M059J (cell line): ENCODE measurements at places on chromosomes 1 and 21.

DNA sequence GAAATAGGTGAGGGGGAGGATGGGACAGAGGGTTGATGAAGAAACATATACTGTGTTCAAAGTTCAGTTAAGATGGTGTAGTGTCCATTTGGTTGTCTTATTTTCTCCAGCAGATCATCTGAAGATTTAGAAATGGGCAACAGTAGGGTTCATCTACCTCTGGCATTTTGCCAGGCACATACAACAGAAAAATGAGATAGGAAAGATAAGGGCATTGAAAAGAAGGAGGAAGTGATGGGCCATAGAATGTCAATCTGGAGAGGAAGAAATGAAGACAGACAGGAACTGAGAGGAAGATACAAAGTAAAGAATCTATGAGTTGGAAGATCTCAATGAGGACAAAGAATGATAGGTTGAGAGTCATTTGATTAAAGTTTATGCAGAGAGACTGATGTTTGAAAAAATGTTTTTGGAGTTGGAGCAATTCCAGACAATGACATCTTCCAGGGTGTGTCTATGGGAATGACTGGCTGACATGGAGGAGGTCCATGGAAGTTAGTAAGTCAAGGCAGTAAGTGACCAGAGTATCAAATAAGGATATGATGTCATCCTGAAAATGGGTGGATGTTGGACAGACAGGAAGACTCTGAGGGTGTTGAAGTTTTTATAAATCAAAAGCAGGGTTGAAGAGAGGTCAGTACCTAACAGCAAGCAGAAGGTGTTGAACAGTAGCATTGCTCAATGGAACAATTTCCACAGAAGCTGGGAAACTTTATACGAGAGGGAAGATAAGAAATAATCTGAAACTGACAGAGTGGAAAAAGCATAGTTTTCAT lies 18.7 kb upstream of the CD55 start:
- DNase-seq = peak; percentile 14

DNA sequence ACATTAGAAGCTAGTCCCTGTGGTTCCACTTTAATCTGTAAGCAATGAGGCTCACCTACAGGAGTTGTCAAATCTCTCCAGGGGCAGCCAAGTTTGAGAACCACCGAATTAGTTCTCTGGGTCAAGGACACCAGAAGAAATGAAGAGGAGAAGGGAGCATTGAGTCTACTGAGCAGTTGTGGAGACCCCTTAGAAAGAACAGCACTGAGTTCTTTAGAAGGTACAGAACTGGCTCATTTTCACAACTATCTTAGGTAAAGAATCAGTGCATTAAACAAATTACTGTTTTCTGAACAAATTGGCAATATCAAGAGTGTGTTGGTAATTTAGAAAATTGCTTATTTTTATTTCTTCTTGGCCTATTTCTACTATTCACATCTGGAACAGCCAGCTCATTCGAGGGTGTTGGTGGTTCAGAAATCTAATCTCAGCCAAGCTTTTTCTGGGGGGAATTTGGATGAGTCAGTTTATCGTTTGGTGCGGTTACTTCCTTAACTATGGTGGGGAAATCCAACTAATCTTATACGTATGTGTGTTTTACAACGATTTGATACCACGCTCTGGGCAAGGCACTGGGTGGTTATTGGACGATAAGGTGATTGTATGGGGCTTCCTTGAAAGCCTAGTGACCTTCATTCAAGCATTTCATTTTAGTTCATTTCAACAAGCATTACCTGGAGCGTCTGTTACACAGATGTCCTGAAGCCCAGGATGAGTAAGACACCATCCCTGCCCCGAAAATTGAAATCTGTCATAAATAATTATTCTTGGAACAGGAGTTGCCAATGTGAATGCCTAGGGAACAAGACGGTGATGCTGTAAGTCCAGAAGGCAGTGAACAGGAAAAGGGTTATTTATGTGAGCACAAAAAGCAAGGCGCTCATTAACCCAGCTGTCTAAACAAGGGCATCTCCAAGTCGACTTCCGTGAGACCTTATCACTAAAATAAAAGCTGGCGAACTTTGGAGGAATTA lies 52.0 kb upstream of the TMPRSS2 start:
- peak; percentile 62 for DNase-seq

- peak; percentile 69 for DNase-seq
Observed at GRCh38 chr1:166902279-166902678, 26.2 kb upstream of the TADA1 start.

- DNase-seq = no peak
Observed at GRCh38 chr1:76225526-76225925, 151.0 kb downstream of the ST6GALNAC3 start.

DNA sequence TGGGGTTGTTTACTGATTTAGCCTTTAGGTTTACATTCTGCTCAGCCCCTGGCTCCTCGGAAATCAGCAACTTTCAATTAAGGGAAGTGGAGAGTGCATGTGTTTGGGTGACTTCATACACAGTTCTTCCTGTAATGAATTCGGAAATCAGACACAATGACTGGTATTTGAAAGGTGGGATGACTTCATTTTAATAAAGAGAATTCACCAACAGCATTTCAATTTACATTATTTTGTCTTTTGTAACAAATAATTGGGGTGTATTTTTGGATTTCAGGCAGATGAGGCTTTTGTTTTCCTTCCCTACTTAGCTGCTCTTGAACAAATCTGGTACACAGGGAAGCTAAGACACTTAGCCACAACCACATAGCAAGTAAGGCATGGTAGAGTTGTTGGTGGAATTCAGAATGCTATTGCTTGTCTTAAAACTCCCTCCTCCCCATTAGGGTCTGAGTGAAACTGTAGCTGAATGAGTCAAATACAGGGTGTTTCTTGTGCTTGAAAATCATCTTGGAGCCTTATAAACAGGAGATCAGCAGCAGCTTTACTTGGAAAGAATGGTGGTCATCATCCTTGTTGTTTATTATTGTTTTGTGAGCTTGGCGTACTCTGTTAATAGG lies 917 bp downstream of the STX12 start:
- peak; percentile 37 for DNase-seq

- DNase-seq = peak; percentile 86
Observed at GRCh38 chr1:115184951-115185331, 95.6 kb upstream of the TSPAN2 start.

DNA sequence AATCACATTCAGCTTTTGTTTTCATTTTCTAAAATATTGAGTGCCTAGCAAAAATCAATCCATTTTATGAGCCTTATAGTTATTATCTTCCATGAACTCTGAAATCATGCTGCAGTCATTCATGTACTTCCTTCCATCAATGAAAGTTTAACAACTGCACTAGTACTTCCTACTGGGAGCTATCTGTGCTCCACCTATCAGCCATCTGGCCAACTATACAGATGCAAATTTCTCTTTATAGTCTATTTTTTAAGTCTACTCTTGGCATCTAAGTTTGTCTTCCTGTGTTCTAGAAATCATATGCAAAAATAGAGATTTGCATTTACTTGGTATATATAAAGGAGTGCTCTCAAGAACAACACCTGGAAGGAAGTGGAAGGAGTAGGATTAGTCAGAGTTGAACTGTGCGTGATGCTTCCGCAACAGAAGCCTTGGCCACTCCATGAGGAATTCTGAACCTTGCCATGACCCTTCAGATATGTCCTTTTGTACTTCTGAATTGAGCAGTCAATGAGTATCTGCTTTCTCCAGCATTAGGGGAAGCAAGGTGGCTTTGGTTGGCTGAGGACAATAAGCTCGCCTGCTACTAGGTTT lies 403.2 kb upstream of the ADAMTS5 start:
- DNase-seq = no peak

DNA sequence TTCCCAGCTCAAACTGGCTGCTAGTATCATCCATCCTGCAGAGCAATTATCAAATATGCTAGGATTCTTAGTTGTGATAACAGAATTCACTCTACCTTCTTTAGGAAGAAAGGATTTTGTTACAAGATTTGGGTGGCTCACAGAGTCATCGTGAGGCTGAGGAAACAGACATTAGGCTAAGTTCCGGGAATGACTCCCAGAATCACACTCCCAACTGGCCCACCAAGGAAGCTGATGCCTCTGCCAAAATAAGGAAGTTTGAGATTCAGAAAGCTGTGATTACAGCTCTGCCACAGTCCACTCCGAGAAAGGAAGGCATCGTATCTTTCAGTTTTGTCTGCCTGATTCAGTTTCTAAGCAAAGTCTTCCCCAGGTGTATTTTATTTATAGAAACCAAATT lies 50.6 kb upstream of the LYPLAL1 start:
- DNase-seq = no peak

DNA sequence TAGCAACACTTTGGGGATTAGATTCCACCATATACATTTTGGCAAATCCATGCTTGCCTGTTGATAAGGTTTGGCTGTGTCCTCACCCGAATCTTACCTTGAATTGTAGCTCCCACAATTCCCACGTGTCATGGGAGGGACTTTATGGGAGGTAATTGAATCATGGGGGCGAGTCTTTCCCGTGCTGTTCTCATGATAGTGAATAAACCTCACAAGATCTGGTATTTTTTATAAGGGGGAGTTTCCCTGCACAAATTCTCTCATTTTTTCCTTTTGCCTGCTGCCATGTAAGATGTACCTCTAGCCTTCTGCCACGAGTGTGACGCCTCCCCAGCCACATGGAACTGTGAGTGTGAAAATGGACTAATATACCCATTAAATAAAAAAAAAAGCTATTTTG lies 265.3 kb downstream of the MRPL39 start:
- no peak for DNase-seq

- peak; percentile 58 for DNase-seq
Observed at GRCh38 chr1:12475530-12475934, 142.5 kb downstream of the DHRS3 start.

DNA sequence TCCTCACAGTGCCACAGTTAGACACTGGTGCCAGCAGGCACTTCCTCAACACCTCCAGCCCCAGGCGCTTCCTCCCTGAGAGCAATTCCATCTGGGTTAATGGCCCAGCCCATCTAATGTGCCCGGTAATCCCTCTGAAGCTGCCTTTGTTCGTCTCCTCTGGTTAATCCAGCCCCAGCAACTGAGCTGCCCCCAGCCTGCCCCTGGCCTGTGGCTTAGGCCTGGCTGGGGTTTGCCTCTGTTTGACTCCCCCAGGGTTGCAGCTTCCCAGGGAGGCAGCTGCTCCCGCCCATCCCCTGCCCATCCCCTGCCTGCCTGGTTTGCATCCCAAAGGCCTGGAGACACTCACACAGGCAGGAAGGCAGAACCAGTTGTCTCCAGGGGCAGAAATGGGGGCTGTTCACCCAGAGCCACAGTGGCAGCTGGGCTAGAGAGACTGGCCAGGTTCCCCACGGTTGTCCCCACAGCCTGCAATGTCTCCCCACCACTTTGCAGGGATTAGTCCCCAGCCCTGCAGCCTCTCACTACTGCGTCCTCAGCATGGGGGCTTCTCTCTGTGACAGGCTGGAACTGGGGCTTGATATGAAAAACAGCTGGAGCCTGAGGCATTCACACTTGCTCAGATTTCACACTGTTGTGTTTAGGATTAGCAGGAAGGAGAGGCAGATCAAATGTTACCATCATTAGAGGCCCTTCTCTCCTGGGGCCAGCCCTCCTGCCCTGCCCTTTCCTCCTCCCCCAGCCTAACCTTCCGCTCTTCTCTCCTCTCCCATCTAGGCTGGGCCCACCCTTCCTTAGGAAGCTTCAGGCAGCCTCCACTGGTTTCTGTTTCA lies 120.2 kb downstream of the TLR5 start:
- DNase-seq = no peak

DNA sequence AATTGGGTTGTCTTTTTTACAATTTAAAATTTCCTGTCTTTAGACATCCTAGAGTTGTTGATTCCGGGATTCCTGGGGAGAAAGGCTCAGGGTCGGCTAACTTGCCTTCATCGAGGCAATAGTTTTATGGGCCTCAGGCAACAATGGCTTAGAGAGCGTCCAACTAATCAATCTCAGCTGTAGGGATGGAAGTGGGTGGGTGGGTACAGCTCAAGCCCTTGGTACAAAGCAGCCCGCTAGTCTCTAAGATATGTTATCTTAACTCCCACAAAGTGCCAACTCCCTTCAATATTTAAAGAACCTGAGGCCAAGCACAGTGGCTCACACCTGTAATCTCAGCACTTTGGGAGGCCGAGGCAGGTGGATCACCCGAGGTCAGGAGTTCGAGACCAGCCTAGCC lies 6.9 kb upstream of the FMN2 start:
- DNase-seq = no peak

- no peak for DNase-seq
Observed at GRCh38 chr1:48196237-48196636, 26.3 kb upstream of the SLC5A9 start.

GRCh38 chr1:218339267-218339831 lies 5.8 kb upstream of the TGFB2 start:
- peak; percentile 50 for DNase-seq

DNA sequence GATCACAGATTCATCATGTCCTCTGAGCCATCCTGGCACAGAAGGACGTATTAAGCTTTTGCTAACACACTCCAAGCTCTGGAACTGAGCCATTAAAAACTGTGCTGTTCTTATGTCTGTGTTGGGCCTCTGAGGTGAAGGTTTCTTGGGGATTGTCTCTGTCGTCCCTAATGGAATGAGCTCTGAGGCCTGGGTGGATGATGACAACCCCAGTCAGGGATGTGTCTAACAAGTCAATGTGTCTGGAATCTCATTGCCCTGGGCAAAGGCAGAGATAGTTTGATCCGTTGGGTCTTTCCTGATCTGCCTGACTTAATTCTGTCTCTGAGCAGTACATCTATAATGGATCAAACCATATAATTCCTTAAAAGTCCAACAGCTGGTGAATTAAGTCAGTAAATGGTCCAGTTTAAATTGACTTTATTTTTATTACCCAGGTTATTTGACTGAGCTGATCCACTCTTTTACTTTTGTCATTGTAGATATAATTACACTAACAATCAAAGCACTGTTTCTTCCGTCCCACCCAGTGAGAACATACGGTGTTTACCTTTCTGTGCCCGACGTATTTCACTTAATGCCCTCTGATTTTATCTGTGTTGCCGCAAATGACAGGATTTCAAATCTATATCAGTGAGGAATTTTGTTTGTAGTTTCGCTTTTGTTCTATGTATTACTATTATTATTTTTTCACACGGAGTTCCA lies 38.8 kb upstream of the OR2B11 start:
- peak; percentile 48 for DNase-seq

GRCh38 chr1:83932281-83932680 lies 66.7 kb downstream of the TTLL7 start:
- no peak for DNase-seq

DNA sequence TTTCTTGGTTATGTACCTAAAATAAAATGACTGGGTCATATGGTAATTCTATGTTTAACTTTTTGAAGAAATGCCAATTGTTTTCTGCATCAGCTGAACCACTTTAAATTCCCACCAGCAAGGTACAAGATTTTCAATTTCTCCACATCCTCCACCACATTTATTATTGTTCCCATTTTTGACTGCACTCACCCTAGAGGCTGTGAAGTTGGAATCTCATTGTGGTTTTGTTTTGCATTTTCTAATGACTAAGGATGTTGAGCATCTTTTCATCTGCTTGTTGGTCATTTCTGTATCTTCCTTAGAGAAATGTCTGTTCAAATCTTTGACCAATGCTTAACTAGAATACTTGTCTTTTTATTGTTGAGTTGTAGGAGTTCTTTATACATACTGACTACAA lies 72.5 kb downstream of the ASTN1 start:
- DNase-seq = peak; percentile 20

DNA sequence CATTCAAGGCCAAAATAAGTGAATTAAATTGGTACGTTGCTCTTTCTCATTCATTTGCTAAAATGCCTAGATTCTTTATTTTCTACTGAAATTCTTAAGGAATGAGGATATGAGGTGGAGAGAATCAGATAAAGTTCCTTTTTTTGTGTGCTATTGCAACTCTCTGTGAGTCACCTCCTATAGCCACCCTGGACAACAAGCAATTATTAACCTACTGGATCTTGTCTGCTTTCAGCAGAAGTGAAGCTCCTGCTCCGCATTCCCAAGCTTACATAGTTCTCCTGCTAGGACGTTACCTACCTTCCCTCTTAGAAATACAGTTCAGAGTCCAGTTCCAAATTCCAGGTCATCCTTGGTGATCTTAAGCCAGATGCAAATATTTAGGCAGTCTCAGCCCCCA lies 4.8 kb upstream of the KCNJ6 start:
- peak; percentile 47 for DNase-seq
